ENCODE measurements at places on chromosomes 12 and 14.

GRCh38 chr14:51396222-51396815, 156.3 kb downstream of the TMX1 start:
- DNase-seq: peak; percentile 98

DNA sequence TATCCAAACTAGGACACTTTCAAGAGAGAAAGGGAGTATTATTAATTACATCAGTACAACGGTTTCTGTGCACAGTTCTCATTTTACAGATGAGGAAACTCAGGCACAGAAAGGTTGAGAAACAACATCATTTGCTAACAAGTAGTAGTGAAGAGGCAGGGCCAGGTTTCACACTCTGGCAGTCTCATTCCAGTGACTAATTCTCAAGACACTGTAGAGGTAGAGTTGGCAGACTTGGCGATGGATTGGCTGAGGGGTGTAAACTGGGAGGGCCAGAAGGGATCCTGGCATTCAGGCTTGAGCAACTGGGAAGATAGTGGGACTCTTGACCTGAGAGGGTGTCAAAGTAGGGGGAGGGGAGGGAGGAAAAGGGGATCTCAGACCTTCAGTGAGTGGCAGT, 73.8 kb upstream of the BDKRB2 start:
- peak; percentile 72 for DNase-seq

GRCh38 chr14:81759541-81759940, 225.9 kb upstream of the SEL1L start:
- no peak for DNase-seq

- peak; percentile 75 for DNase-seq
Measured at GRCh38 chr14:103194256-103195045, 71.2 kb downstream of the TNFAIP2 start.

GRCh38 chr14:65237941-65238340, 135.6 kb upstream of the MAX start:
- no peak for DNase-seq

GRCh38 chr12:97757481-97758193, 295.0 kb downstream of the RMST start:
- no peak for DNase-seq

- peak; percentile 86 for DNase-seq
Measured at GRCh38 chr14:73758392-73759182, 44.4 kb upstream of the PNMA1 start.

GRCh38 chr14:66539034-66539433, 31.1 kb downstream of the GPHN start:
- no peak for DNase-seq

DNA sequence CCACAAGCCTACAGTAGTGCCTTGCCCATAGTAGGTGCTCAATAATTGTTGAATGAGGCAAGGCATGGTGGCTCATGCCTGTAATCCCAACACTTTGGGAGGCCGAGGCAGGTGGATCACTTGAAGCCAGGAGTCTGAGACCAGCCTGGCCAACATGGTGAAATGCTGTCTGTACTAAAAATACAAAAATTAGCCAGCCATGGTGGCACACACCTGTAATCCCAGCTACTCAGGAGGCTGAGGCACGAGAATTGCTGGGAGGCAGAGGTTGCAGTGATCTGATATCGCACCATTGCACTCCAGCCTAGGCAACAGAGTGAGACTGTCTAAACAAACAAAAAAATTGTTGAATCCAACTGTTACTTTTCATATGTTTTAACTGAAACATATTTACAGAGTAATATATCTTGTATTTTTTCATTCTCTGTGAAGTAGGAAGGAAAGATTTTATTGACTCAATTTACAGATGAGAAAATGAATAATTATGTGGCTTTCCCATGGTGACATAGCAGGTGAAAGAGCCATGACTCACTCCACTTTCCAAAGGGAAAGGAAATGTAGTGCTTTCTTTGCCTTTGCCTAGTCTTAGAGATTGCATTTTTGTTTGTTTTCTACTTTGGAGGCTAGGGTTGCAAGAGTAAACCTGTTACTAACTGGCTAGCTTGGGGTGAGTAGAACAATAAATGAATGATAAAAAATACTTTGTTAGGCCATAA, 95.4 kb upstream of the SLC38A4 start:
- DNase-seq: peak; percentile 76

DNA sequence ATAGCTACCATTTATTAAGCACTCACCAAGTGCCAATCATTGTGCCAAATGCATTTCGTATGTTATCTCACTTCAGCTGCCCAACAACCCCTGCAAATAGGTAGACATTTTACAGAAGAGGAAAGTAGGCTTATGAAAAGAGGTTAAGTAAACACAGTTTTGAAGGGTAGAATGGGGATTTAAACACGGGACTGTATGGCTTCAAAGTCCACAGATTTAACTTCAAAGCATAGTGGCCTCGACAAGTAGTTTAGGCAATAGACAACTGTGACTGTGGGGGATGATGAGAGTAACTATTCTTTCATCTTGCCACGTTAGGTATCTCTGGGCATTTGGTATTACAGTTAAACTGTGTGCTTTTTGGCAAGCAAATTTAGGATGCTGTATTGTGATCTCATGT, 266.8 kb upstream of the SRRM4 start:
- no peak for DNase-seq

- peak; percentile 72 for DNase-seq
Measured at GRCh38 chr12:108907839-108908351, 28.0 kb downstream of the DAO start.

DNA sequence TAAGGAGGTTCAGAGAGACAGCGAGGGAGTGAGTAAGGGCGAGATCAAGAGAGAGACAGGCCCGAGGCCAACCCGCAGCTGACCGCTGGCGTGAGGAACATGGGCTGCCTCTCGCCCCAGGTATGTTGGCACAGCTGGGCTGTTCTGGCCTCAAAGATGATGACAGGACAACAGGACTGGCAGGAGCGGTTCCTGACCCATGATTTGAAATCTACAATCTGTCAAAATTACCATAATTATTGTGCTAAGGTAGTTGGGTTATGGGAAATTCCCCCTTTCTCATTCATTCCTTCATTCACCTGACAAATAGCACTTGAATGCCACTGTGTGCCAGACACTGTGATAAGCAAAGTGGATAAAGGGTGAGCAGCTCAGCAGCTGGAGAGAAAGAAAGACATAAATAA, 5.1 kb upstream of the ENDOU start:
- DNase-seq: no peak

- no peak for DNase-seq
Measured at GRCh38 chr12:31846405-31846804, 112.8 kb upstream of the RESF1 start.

DNA sequence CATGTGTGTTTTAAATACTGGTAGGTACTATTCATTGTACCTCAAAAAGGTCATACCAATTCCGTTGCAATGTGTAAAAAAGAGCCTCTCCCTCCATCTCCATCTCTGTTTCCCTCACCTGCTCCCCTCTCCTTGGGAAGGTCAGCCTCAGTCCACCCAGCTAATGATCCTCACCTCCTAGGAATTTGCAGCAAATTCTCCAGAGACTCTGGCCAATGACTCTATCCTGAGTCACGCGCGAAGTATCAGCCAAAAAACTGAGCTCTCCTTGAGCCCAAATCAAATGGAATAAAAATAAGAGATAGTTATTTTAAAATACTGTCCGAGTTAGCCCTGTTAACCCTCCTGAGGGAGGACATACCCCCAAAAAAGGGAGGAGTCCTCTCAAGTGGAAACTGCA, 148.4 kb downstream of the DPF3 start:
- peak; percentile 80 for DNase-seq

- DNase-seq: no peak
Measured at GRCh38 chr12:55915482-55915859, 12.2 kb downstream of the PYM1 start.

GRCh38 chr14:104438166-104438887, 141.2 kb upstream of the C14orf180 start:
- DNase-seq: no peak

DNA sequence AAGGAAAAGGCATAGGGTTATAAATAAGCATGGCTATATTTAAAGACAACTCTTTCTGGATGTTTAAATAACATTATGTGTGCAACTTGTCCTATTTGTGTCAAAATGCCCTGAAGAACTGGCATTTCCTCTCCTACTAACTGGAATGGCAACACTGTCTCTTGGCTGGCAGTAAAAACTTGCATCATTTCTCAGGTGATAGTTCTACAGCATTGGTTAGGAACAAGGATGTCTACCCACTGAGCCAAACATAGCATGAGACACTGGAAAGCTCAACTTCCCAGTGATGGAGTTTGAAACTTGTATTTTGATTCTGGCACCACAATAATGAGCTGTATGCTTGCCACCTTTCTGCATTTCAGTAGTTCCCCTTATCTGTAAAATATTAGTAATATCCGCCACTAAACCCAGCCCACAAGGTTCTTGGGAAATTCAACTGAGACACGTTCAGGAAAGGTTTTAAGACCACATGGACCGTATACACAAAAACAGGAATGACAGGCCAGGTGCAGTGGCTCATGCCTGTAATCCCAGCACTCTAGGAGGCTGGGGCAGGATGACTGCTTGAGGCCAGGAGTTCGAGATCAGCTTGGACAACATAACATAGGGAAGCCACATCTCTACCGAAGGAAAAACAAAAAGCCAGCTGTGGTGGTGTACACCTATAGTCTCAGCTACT, 5.1 kb downstream of the SLC38A2 start:
- DNase-seq: no peak

GRCh38 chr12:27437839-27438238, 8.7 kb upstream of the SMCO2 start:
- no peak for DNase-seq

DNA sequence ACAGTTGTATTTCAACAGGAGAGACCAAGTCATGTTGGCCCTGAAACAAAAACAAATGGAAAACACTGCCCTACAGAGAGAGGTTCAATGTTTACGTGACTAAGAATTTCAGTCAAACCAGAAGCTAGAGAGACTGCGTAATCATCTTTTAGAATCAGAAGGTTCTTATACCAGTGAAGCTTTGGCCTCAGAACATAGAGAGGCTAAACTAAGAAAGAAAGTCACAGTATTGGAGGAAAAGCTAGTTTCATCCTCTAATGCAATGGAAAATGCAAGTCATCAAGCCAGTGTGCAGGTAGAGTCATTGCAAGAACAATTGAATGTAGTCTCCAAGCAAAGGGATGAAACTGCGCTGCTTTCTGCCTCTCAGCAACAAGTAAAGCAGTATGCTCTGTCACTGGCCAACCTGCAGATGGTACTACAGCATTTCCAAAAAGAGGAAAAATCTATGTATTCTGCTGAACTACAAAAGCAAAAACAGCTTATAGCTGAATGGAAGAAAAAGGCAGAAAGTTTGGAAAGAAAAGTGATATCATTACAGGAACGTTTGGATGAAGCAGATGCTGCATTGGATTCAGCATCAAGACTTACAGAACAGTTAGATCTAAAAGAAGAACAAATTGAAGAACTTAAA, 32.5 kb upstream of the NUAK1 start:
- no peak for DNase-seq

DNA sequence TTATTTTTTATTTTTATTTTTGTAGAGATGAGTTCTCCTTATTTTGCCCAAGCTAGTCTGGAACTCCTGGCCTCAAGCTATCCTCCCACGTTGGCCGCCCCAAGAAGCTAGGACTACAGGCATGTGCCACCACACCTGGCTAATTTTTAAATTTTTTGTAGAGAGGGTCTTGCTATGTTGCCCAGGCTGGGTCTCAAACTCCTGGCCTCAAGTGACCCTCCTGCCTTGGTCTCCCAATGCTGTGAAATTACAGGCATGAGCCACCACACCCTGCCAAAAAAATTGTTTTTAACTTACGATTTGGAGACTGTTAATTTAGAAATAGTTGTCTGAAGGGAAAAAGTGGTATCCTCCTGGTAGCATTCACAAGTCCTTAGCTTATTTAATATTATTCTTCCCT, 120.7 kb downstream of the PPM1H start:
- no peak for DNase-seq

GRCh38 chr14:31965735-31966598, 111.1 kb upstream of the ARHGAP5 start:
- DNase-seq: peak; percentile 83

- no peak for DNase-seq
Measured at GRCh38 chr14:104386151-104386841, 193.3 kb upstream of the C14orf180 start.

DNA sequence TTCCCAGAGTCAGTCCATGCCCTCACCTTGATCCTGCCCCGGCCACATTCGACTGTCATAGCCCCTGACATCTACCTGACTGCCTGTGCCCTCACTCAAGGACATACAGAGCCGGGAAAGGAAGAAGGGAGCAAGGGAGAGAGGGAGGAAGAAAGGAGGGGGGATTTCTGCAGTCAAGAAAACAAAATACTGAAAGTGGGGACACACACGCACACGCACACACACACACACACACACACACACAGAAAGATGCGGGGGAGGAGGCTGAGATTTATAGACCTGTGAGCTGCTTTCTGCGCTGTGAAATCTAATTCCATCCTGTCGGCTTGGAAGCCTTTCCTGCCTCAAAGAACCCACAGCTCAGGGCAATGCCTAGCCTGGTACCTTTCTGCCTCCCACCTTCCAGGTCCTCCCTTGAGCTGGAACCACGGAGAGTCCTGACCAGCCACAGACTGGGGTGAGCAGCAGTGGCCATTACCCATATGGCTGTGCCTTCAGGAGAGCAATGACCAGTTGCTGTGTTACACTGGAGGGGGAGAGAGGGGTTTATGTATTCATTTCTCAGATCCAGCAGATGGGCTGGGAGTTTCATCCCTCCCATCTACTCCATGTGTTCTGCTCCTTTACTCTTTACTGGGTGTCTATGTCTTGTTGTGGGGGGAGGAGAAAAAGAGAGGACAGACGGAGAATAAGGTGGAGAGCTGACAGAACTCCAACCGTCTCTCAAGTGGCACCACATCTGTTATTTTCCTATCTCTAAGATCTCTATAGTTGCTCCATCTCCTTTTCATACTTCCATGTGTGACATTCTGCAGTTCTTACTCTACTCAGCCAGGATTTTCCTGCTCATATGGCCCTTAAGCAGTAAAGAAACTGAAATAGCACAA, 12.9 kb downstream of the C14orf93 start:
- DNase-seq: no peak

- DNase-seq: no peak
Measured at GRCh38 chr14:70181276-70181675, 7.5 kb downstream of the SLC8A3 start.

DNA sequence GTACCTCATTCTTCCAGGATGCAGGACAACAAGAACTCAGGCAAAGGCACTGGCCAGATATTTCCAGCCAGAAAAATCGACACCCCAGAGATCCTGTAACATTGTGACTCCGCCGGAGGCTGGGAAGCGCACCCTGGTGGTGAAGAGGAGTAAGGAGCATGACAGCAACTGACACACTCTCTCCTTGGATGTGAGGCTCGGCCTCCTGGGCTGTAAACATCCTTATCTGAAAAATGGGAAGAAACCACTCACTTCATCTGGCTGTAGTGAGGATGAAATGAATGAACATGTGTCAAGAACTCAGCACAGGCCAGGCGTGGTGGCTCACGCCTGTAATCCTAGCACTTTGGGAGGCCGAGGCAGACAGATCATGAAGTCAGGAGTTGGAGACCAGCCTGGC, 27.5 kb downstream of the TCHP start:
- peak; percentile 50 for DNase-seq

Measured in kidney tubule cell (primary cell).